ENCODE measurements at places on chromosomes 12 and 14.

- no peak for DNase-seq
Measured at GRCh38 chr14:83290447-83290846, 1756.8 kb upstream of the SEL1L start.

DNA sequence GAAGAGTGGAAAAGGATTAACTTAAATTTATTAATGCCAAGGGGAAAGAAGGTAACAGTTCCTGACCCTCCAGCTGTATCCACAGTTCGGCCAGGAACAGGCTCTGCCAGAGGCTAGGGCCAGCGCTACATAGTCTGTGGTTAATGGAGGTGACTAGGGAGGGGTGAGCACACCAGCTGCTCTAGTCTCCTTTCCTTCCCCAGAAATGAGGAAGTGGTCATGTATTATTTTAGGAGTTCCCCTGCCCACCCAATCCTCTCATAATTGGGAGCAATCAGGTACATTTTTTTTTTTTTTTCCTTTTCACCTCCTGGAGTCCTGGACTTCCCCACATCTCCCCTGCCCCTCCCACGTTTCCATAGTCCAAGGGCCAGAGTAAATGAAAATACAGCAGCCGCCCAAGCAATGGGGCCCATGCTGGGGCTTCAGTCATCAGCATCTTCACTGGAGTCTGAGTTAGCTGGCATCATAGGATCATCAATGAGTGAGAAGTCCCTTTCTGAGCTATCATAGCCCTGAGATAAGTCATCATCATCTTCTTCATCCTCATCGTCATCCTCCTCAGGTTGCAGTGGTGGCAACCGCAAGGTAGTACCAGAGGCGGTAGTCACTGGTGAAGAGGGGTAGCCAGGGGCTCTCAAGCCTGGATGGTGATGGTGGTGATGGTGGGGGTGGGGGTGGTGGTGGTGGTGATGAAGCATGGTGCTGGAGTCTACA, 1.5 kb upstream of the SUPT16H start:
- DNase-seq: no peak

DNA sequence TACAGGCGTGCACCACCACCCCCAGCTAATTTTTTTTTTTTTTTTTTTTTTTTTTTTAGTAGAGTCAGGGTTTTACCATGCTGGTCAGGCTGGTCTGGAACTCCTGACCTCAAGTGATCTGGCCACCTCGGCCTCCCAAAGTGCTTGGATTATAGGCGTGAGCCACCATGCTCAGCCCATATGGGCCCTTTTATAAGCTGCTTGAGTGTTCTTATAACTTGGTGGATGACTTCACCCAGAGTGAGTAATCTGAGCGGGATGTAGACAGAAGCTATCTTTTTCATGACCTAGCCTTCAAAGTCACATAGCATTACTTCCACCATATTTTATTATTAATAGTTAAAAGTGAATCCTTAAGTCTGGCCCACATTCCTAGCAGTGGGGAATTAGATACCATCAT, 16.4 kb downstream of the BBOF1 start:
- no peak for DNase-seq

GRCh38 chr14:47778631-47779030, 103.2 kb upstream of the MDGA2 start:
- no peak for DNase-seq

- no peak for DNase-seq
Measured at GRCh38 chr12:29534935-29535334, 37.4 kb upstream of the OVCH1 start.

GRCh38 chr12:66152732-66153131, 17.1 kb downstream of the TMBIM4 start:
- no peak for DNase-seq

GRCh38 chr12:25616286-25616685, 63.2 kb upstream of the LMNTD1 start:
- DNase-seq: no peak
